Amniotic epithelial cell (primary cell): ENCODE measurements at places on chromosomes 11 and 22.

DNA sequence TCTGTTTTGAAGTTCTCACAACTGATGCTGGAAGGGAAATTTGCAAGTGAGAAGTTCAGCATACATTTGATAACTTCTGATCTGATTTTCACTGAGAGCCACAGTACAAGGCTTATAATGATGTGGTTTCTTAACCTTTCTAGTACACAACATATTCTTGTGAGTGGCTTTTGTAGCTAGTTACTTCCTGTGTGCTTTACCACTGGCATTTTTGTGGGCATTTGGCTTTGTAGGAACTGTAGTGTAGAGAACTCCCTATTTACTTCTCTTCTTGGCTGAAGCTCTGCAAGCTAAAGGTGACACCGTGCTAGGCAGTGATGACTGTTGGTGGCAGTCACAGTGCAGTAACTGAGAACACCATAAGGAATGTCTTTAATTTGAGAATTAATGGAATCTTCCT lies 14.9 kb downstream of the USP47 start:
- peak; percentile 65 for DNase-seq

DNA sequence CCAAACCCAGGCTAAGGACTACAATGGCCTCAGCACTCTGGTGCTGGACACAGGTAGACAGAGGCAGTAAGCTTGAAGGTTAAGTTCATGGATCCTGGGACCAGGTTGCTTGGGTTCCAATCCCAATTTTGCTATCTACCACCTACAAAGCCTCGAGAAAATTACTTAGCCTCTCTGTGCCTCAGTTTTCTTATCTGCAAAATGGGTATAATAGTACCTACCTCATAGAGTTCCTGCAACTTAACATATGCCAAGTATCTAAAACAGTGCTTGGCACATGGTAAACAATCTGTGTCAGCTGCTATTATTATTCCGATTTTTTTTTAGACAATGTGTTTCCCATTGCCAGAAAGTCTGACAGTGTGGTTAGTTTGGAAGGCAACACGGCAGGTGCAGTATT lies 37.5 kb downstream of the SYN3 start:
- DNase-seq = no peak

DNA sequence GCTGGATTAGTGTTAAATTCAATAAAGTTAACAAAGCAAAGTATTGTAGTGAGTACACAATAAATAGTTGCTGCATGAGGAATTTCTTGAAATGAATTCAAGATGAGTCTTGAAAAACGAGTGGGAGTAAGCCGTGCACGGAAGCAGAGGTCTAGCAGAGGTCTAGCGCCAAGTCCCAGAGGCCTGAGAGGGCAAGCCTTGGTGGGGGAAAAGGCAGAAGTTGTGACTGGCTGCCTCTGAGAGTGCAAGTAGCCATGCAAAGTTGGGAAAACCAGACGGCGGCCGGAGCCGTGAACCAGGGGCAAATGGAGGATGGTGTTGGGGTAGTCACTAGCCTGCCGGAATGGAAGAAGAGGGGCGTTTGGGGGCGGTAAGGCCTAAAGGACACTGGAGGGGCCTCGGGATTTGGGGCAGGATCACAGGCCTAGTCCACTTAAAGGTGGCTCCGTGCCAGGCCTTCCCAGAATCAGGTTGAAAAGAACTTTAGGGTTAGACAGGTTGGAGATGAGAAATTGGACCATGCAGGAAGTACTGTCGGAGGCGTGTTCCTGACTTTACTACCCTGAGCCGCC lies 379 bp upstream of the SLC3A2 start:
- DNase-seq = peak; percentile 93

DNA sequence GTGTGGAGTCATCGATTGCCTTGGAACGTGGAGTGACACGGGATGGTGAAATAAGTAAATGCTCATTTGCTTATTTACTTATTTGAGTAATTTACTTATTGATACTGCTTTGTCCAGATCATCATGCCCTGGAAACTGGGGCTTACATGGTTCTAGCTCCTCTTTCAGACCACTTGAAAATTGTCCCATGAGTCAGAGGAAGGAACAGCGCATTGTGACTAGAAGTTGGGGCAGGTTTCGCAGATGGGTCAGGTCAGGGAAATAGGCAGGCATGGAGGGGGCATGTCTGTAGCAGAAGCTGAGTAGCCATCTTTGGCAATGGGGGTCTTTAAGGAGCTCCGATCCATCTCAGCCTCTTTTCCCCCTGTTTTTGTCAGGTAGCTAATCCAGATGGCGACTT lies 104.2 kb upstream of the SORL1-AS1 start:
- no peak for DNase-seq

GRCh38 chr11:80505771-80506170 lies 1064.9 kb upstream of the TENM4 start:
- DNase-seq = no peak

DNA sequence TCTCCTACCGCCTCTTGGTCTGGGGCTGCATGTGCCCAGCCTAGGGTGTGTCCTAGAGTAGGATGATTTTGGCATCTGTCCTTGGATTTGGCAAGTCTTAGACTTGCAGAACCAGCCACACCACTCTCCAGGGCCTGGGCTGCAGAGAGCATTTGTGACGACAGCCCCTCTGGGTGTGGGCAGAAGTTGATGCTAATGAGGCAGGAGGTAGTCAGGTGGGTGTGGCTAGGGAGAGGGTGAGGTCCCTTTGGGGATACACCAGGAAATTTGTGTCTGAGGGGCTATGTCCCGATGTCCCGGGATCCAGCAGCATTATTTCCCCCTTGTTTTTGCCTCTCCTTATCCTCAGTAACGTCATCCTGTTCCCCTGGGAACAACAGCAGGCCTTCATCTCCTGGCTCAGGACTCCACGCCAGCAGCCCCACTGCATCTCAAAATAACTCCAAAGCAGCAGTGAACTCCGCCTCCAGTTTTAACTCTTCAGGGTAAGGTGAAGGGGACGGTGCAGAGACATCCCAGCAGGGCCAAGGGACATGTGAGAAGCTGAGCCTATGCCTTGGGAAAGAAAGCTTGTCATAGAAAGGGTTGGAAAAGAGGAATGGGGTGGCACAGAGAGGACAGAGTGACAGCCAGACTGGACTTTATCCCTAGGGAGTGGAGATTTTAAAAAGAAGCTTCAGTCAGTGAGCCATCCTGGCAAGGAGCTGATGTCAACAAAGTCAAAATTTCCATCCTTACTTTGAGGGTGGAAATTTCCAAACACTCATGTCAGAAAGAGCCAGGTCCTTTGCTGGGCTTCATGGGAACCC lies 8.0 kb upstream of the TLCD5 start:
- no peak for DNase-seq

- no peak for DNase-seq
Measured at GRCh38 chr11:120065176-120065575, 72.7 kb downstream of the TRIM29 start.

GRCh38 chr11:86119077-86119476 lies 50.2 kb upstream of the PICALM start:
- peak; percentile 17 for DNase-seq

GRCh38 chr22:37095113-37095512 lies 14.4 kb downstream of the TMPRSS6 start:
- DNase-seq = no peak

DNA sequence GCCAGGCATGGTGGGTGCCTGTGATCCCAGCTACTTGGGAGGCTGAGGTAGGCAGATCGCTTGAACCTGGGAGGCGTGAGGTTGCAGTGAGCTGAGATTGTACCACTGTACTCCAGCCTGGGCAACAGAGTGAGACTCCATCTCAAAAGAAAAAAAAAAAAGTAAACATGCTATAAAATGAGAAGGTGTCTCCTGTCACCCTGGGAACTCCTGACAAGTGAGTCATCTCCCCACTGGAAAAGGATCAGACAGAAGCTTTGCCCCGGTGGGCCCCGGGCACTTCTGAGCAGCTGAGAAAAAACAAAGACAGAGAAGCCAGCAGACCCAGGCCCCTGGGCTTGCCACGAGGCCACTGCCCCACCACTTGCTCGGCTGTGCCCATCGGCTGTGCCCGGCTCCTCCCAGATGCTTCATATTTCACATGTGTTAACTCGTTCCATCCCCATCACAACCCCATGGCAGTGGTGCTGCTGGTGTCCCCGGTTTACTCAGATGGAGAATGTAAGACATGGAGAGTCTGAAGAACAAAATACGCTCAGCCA lies 22.3 kb downstream of the TTLL1 start:
- peak; percentile 72 for DNase-seq

- DNase-seq = peak; percentile 66
Measured at GRCh38 chr22:49971232-49972162, 10.9 kb downstream of the PIM3 start.

DNA sequence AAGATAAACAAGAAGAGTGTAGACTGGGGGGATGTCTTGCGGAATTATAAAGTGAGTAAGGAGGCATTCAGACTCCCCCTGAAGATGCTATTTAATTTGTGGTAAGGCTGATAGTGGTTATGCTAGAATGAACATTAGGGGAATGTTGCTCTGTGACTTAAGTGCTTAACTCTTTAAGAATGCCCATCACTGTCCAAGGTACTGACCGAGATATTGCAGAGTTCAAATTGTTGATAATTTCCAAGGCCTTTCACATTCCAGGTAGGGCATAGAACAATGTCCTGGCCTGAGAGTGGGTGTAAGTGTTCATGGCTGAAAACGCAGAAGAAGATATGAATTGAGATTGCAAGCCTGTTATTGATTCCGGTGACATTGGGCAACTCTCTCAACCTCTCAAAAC lies 90.3 kb upstream of the SEZ6L start:
- no peak for DNase-seq

- peak; percentile 92 for DNase-seq
Measured at GRCh38 chr22:50507991-50508884, at the start of gene NCAPH2. Gene NCAPH2, plus strand, starts transcription at chr22:50508224. Its CDS starts 114 bp downstream, at chr22:50508338.

GRCh38 chr11:133425992-133426391 lies 106.3 kb downstream of the OPCML start:
- no peak for DNase-seq

GRCh38 chr22:22892096-22893052 lies 4.8 kb downstream of the IGLL5 start:
- DNase-seq = no peak

DNA sequence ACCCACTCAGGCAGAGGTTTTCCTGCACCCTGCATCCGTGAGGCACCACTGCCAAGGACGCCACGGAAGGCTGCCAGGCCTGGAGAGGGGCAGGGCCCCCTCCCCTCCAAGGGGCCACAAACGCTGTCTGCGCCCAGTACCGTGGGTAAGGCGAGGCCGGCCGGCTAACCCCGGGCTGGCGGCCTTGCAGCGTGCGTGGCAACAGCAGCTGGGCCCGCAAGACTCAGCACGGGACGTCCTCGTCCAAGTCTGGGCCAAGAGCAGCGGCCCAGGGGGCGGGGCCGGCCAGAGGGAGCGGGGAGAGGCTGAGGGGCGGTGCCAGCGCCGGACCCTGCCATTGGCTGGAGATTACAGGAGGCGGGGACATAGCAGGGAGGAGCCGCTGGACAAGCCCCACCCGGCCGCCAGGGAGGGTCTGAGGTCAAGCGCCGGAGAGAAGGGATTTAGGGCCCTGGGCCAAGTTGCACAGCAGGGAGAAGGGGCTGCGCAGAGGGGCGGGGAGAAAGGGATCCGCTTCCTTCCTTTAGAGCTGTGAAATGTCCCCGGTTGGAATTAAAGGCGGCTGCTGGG lies 16.0 kb downstream of the SLC43A1 start:
- DNase-seq = peak; percentile 85

DNA sequence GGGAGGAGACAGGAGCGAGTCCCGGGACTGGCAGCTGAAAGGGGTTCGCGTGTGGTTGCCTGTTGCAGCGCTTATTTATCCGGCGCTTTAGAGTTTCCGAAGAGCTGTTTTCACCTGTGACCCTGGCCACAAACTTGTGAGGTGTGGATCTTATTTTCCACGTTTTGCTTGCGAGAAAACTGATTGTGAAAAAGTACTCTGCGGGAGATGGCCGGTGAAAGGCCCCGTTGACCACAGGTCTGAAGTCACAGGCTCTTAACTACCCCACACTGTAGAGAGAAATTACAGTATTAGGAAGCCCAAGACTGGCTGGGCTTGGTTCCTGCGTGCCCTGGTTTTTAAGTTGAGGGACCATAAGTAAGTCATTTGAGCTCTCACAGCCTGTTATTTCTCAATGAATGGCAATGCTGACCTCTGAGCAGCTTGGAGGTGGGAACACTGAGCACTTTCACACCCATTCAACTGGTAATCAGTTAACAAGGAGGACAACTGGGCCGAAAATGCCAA lies 379 bp upstream of the RAB38 start:
- peak; percentile 25 for DNase-seq

DNA sequence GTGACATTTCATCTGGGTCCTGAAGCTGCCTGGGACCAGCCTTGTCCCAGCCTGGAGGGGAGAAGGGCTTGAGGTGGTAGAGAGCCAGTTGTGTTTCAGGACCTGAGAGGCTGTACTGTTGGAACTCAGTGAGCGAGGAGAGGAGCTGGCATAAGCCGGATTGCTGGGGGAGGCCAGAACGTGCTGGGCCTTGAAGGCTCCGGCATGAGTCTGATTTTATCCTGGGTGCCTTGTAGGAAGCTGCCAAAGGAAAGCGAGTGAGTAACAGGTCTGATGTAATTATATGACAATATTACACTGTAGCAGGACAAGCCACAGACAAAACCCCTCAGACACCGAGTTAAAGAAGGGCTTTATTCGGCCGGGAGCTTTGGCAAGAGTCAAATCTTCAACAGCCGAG lies 17.2 kb downstream of the AP2A2 start:
- peak; percentile 83 for DNase-seq

DNA sequence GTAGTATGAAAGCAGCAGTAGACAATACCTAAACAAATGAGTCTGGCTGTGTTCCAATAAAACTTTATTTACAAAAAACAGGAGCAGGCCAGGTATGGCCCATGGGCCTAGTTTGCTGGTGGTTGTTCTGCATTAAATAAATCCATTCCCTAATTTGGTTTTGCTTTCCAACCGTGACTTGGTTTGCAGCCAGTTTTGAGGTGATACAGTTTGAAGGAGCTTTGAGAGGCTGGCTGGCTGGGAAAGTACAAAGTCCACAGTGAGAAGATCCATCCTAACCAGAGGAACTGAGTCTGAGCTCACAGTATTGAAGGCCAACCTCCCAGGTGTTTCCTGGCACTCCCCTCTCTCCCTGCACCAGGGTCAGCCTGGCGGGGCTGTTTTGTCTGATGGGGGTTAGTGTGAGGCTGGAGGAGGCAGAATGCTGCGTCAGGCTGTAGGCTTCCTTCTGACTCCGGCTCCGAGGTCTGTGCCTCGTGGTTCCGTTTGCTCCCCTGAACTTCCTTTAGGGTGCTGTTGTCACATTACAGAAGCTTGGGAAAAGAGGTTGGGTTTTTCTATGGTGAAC lies 129.5 kb downstream of the MICAL2 start:
- DNase-seq = no peak

DNA sequence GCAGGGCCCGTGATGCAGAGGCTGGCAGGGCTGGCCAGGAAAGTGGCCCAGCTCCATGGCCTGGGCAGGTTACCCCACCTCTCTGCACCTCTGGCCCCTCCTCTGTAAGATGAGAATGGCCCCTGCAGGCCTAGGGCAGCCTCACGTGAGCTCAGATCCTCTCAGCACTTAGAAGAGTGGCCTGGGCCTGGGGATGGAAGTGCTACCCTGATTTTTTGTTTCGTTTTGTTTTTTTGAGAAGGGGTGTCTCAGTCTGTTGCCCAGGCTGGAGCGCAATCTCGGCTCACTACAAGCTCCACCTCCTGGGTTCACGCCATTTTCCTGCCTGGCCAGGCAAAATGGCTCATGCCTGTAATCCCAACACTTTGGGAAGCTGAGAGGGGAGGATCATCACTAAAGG lies 982 bp downstream of the APOBEC3H start:
- no peak for DNase-seq
